Left hindlimb (tissue), 1 donor: ENCODE measurements at places on chromosomes 6 and 20.

DNA sequence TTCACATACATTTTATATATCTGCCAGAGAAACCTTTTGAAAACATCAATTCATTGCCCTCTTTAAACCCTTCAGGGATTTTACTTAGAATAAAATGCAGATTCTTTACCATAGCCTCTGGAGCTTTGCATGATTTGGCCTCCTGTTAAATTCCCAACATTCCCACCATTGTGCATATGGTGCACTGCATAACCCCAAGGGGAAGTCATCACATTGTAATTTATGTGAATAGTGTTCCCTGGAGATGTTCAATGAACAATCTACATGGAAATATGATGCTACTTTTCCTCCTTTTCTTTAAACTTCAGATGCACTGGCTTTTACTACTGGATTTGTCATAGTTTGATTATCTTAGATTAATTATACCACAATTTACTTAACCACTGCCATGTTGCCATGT, 94.7 kb downstream of the PHF3 start:
- no peak for DNase-seq

DNA sequence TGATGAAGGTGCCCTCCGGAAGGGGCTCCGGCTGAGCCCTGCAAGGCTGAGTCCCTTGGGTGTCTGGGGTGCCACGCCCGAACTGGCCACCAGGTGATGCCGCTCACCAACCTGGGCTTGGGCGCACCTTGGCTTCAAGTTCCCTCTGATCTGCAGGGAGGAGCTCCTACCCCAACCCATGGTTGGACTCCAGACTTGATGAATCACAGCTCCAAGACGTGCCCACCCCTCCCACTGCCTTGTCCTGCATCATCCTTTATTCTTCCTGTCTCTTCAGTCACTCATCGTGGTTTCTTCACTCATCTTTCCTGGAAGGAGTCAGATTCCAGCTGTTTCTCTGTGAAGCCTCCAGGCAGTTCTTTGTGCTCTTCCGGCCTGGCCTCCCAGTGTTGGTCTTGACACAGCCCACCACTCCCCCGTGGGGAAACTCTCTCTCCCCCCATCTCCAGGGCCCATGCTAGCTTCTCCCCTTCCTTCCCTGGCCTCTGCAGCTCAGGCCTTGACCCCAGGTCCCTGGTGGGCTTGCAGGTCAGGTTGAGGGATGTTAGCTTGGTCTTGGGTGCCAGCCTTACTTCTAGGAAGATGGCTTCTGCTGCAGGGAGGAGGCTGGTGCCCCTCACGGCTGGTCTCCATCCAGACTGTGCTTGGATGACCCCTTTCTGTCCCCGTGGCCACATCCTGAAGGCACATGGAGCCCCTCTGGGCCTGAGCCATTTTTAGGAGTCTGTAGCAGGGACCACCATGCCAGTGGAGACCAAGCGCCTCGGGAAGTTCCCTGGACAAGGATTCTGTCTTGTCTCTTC, 2.6 kb upstream of the ZBP1 start:
- no peak for DNase-seq

DNA sequence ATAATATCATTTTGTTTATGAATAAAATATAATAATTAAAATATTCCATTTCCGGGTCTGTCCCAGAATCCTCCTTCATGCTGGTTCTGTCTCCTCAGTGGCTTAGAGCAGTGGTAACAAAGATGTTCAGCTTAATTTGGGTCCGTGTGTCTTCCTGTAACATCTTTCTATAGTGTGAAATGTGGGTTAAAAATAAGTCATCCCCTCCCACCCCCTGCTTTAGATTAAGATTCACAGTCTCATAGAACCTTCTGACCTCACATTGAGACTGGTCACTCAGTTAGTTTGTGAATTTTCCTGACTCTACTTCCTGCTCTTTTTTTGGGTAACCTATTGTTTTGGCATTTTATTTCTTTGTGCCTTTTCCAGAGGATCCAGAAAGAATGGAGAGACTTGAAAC, 55.2 kb downstream of the SLX4IP start:
- DNase-seq, result no peak

GRCh38 chr6:25454136-25454535, 175.0 kb downstream of the CARMIL1 start:
- DNase-seq, result no peak

DNA sequence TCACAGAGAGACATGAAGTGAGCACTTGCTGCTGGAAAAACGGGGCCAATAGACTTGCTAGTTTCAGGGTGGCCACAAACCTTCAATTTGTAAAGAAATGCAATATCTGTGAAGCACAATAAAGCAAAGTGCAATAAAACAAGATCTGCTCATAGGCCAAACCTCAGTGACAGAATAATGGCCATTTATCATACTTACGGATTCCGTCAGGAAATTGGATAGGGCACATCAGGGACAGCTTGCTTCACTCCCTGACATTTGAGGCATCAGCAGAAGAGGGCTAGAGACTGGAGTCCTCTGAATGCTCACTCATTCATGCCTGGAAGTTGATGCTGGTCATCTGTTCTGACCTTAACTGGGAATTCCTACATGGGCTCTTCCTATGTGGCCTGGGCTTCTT, 165.5 kb upstream of the OPRM1 start:
- DNase-seq, result no peak

GRCh38 chr20:51665543-51666118, 102.6 kb downstream of the ATP9A start:
- DNase-seq, result no peak

GRCh38 chr6:41545247-41545702, 906 bp upstream of the FOXP4 start:
- no peak for DNase-seq

DNA sequence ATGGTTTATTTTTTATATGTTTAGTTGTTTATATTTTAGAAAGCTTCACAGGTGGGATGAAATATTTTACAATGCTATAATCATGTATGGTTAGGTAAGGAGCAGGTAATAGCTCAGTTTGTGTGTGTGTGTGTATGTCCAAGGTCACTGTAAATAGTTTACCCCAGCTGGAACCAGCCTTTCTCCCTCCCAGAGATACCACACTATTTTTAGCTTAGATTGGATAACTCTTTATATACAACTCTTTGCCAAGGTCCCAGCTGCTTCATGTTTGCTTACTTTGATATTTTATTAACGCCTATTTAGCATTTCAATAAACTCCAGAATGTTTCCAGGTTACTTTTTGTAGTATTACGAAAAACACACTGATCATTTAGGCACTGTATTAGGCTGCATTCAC, 1.8 kb upstream of the PEX7 start:
- DNase-seq, result no peak

GRCh38 chr6:87975561-87975960, 72.1 kb upstream of the SPACA1 start:
- DNase-seq, result no peak

GRCh38 chr6:78513856-78514255, 353.5 kb upstream of the IRAK1BP1 start:
- DNase-seq, result no peak

DNA sequence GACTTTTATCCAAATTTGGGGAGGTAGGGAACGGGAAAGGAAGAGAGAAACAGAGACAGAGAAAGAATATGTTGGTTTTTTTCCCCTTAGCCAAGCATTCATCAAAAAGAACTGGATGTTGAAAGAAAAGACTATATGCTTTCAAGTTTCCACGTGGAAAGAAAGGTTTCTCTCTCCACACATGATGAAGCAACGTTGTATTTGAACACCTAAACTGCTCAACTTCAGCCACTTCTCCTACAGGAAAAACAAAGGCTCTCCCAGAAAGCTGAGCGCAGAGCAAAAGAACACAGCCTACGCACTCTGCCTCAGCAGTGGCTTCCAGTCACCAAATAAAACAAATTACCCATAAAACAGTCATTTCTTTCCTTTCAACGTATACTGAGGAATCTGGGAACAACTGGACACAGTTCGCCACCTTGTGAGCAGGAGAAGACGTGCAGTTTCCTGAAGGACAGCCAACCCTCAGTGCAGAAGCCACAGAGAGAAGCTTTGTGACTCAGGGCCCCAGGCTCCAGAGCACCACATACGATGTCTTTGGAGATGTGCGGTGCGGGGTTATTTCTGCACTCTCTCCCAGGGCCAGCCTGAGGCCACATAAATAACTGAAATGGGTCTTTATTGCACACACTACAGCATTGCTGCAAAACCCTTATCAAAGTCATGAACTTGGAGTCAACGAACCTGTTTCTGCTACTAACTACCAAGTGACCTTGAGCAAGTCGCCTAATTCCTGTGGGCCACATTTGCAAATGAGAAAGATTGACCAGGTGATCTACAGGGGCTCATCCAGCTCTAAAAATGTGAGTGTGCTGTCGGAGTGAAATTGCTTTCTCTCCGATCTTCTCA, 10.1 kb downstream of the IL17F start:
- peak; percentile 56 for DNase-seq

DNA sequence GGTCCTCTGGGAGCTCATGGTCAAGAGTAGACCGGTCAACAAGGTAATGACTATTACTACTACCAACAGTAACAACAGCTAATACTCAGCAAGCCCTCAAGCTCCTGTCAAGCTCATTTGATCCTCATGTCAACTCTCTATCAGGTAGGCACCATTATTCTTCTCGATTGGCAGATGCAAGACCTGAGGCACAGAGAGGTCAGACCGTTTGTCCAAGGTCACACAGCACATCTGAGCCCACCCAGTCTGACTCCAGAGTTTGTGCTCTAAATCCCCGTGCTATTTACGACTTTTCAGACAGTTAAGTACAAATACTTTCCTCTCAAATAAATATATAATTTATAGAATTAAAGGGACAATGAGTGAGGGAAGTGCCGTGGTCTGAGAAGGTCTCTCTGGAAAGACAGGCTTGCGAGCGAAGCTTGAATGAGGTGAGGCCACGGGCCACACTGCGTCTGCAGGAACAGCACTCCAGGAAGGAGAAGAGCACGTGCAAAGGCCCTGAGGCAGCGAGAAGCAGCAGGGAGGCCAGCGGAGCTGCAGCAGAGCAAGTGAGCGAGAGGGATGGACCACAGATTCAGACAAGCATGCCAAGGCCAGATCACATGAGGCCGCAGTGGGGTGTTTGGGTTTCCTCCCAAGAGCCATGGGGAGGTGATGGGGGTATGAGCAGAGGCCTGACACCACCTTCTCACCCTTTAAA, 117.3 kb downstream of the PREX1 start:
- peak; percentile 4 for DNase-seq

DNA sequence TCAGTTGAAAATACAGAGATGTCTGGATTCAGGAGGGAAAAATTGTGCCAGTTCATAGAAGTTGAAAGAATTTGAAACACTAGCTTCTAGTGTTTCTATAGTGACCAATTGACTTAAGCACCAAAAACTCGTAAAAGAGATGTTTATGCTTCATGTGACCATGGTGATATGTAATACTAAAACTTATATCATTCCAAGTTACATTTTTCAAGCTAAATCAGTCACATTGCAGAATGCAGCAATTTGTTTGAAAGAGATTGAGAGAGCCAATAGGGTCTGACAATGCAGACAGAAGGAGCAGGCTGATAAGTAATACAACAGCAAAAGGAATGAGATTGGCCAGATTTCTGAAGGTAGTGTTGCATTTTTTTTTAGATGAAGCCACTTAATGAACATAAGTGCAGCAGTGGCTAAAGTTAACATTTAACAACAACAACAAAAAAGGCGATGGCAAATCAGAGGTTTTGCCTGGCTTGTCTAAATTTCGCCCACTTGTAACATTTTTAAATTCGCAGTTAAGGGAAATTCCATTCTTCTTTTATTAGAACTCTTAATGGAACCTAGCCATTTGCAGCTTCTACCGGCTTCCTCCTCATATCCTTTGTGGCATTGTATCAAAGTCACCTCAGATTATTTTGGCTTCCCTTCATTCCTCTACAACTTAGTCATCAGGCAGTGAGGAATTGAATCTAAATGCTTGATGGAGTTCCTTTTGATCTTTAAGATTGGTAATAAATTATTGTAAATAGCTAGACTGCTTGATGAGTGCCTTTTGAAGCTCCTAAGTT, 484.0 kb upstream of the SOX4 start:
- DNase-seq, result no peak

DNA sequence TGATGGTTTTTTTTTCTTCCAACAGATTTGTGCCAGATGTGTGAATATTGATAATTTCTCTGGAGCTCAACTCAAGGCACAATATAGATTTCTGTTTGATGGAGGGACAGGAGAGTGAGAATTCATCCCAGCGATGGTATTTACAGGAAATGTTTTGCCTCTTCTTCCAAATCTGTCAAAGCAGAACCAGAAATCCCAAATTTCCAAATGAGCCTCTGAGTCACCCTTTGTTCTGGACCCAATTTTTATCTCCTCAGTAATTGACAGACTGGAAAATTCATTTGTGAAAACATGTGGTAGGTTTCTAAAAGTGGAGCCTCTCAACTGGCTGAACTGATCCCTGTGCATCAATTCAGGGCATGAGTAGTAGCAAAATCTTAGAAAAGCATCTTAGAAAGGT, 223.2 kb upstream of the TSHZ2 start:
- DNase-seq, result no peak

DNA sequence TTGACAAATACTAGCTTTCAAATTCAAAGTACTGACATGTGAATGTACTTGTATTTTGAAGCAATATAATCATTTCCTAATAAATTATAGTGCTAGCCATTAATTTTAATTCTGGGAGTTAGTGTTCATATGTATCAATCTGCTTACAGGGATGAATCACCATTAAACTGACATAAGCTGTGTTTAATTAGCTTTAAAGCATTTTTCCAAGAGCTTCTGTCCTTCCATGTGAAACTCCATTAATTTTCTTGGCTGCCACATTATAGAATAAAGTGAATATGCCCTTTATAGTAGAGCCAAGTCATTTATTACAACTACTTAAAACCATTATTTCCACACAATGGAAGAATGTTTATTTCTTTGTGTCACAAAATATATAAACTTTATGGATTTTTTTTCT, 150.8 kb downstream of the COL21A1 start:
- no peak for DNase-seq

DNA sequence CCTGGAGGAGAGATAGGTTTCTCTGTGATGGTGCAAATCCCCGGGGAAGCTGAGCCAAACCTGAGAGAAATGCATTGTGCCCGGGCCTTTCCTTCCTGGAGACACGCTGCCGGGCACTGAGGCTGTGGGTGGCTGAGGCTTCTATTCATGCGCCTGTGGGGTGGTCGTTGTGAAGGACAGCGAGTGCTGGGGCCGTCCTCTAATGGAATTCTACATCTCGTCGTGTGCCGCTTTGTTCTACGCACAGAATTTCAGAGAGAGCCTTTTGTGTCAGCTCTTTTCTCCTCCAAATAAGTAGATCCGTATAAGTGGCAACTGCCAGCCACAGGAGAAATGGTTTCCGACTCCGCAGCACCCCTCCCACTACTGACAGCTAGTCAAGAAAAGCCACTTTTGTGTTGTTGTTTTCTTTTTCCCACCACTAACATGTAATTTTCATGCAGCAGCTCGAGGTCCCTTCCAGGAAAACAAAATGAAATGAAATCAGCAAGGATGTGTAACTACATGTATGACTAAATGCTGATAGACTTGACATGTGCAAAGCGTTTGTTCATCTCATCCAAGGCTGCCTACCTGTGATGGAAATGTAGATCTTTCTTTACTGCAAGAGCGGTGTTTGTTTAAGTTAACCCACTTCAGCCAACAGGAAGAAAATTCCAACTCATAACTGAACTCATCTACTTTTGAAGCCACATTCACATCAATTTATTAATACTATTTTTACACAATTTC, 26.4 kb upstream of the PXDC1 start:
- DNase-seq, result no peak
